B cell (primary cell): ENCODE measurements at places on chromosomes 2 and 18.
A peak's percentile ranks its signal among the peaks of the same experiment; 100 is the strongest.

DNA sequence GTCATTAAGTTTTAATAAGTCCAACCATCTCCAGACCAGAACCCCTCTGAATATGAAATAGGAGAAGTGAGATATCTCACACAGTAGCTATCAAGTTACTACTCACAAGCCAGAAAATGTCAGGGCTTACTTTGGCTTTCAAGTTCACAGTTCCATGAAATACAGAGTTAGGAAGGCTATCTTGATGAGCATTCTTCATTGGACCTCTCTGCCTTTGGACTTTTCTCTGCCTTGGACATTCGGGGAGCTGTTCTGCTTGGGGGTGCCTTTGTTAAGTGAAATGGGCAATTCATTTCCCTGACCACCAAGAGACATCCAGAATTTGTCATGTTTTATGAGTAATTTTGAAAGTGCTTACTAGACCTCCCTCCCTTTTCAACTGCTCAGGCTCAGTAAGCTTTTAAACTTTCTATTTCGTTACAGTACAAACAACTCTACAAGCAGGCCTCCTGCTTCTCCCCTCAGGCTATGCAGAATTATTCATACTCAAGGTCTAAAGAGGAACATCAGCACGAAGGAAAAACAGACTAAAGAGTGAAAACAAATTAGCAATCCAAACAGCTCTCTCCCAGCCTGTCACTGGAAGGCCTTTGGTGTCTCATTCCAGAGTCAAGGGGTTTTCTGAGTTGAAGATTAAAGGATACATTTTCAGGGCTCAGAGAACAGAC is 95.3 kb downstream of the MREG start:
- DNase-seq = no peak

GRCh38 chr18:49332706-49333406 is 127.6 kb downstream of the DYM start:
- DNase-seq = no peak

DNA sequence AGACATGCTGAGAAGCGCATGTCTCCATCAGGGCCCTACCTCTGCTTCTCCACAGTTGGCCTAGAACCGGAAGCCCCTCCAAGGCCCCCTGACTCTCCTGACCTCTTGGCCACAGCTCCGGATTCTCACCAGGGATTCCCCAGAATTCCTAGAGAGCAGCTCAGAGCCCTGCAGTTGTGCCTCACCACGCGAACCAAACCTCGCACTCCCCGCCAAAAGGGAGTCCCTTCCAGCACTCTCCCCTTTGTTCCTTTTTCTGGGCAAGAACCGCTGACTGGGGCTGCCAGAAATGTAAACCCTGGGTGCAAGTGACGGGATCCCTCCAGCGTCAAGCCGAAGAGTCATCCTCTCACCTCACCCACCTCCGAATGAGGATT is 36.7 kb downstream of the AFF3 start:
- DNase-seq = peak; percentile 15

DNA sequence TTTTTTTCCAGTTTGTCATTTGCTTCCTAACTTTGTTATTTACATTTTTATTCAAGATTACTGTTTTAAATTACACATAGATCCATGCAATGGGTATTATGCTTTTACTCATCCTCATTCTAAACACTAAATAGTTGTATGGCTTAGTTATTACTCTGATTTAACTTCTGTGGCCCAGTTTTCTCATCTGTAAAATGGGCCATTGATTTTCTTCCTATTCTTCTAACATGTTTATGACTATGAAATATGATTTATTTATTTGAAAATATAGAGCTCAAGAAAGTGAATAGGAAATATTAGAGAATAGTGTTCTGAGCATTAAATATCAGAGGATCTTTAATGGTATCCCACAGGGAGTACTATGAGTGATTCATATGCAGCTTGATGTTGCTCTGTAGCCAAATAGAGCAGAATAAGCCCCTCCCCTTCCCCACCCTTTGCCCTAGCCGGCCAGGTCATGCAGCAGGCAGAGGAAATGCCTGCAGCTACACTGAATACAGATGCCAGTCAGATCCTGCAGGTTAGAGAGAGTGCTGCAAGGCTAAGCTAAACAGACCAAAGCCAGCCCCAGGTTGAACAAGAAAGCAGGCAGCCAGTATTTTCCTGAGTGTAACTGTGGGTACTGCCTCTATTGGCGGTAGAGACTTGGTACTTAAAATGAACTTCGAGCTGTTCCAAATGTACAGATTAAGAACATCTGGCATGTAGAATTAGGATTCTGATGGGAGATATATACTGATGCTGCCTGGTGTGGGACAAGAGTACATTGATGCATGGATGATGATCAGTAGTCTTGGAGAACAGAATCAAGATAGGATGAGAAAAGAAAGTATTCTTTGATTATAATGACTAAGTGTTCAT is 11.7 kb upstream of the ACYP2 start:
- peak; percentile 68 for DNase-seq

DNA sequence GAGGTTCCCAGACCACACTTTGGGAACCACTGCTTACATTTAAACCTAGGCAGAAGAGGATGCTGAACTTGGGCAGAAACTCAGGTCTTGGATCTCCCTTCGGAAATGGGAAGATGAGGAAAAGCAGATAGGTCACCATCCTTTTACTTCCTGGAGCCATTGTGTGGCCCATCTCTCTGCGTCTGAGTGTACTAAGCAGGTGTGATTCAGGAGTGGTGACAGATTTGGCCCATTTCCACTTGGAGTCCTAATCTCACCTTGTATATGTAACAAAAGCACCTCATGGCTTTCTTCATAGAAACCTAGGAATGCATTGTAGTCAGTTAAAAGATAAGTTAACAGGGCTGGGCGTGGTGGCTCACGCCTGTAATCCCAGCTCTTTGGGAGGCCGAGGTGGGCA is 71.0 kb downstream of the PRKCE start:
- DNase-seq = no peak

- no peak for DNase-seq
These were observed 14.6 kb upstream of the MCM6 start for GRCh38 chr2:135890835-135891234.

- DNase-seq = no peak
These were observed 59.5 kb downstream of the CAB39 start for GRCh38 chr2:230772156-230772555.

DNA sequence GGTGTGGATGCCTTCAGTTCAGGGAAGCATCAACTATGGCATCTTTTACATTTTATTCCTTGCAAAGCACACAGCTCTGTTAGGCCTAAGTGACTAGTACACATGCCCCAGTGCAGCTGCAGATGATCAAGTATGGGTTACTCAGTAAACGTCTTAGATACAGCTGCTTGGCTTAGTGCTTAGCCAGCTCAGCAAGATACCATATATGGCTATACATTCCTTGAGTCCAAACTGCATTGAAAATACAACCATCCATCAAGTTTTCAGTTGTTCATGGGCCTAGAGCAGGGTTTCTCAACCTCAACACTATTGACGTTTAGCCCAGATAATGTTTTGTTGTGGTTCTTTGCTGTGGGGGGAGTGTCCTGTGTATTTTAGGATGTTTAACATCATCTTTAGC is 769.9 kb downstream of the TSN start:
- DNase-seq = no peak

DNA sequence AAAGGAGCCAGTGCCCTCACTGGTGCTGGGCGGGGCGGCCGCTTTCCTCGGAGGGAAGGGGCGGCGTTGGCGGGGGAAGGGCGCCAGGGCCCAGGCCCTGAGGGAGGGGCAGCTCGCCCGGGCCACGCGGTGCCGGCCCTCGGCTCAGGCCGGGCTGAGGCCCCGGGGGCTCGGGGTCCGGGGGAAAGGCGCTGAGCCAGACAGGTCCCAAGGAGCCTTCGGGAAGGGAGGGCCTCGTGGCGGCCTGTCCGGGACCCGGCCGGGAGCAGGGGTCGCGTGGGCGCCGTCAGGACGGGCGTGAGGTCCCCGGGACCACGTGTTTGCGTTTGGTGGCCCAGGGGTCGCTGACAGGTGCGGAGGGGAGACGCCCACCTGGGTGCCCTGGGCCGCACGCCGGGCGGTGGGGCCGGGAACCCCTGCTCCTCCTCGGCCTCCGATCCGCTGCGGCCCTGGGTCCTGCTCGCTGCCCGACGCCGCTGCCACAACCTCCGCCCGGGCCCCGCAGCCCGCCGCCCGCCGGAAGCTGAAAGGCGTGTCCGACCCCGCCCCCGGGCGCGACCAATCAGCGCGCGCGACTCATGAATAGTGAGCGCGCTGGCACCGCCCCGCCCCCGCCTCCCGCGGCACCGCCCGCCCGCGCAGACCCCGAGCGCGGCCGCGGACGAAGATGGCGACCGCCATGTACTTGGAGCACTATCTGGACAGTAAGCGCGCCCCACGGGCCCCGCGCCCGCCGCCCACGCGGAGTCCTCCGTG is at the start of gene ING5:
Gene ING5 (plus strand): TSS at position 641 of the 756 bp plus-strand sequence. CDS start 27 bp downstream, at position 668.
- peak; percentile 97 for DNase-seq

GRCh38 chr18:9550429-9550828 is 63.9 kb downstream of the PPP4R1 start:
- DNase-seq = no peak

DNA sequence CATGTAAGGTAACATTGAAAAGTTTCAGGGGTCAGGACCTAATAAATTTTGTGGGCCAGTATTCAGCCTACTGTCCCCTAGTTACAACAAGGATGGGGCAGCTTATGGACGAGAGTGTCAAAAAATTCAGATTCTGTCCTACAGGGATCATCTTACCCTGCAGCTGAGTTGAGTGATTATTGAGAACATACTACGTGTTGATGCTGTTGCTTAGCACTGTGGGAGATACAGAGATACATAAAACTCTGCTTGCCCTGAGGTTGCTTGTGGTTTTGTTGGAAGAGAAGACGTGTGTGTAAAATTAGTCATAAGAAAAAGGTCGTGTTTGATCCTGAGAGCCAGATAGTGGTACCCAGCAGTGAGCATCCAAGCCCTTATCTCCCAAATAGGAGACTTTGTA is 253.2 kb downstream of the NEDD4L start:
- no peak for DNase-seq

DNA sequence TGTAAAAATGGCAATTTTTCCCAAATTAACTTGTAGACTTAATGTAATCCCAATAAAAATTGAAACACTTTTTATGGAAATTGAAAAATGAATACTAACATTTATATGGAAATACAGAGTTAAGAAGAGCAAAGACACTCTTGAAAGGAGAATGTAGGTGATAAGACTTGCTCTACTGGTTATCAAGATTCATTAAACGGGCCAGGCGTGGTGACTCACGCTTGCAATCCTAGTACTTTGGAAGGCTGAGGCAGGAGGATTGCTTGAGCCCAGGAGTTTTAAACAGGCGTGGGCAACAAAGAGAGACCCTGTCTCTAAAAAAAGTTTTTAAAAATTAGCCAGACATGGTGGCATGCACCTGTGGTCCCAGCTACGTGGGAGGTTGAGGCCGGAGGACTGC is 29.5 kb upstream of the ZNF396 start:
- no peak for DNase-seq

DNA sequence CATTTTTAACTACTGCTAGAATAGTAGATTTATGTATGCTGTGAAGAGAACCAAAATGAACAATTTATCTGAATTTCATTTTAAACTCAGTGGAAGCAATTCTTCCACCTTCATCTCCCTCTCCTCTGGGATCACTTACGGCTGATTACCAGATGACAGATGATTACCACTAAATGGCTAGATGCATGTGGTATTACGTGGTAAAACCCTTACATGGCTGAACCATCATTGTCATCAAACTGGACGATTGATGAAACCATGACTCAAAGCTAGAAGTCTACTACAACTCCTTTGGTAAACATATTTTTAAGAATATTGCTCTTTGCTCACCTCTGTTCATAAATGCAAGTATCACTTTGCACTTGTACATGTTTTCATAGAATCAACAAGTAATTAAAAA is 48.5 kb upstream of the DOCK10 start:
- DNase-seq = no peak

GRCh38 chr18:68176901-68177300 is 538.0 kb downstream of the TMX3 start:
- no peak for DNase-seq

DNA sequence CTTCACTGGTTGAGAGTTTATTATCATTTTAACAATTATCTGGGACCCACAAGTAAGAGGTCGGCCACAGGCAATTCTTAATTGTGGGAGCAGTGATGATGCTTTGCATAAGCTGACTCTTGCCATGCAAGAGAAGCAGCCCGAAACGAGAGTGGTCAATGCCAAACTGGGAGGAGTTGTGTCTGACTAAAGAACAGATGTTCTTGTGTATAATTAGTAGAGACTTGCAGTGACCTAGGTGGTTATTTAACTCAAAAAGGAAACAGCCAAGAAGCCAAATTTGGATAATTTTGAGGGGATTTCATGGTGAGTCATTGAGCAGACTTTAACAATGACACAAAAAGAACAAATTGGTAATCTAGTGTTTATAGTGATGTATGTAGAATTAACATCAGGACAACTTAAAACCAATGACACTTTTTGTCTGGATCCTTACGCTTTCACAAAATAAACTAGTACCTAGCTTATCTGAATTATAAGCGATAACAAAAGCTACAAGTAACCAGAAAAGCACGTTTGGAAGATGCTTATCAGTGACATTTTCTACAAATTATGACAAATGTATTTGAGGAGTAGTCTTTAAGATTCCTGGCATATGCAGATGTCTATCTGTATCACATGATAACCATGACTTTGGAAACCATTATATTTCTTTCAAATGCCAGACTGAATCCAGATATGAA is 184.7 kb upstream of the DLGAP1 start:
- no peak for DNase-seq

- DNase-seq = no peak
These were observed 2.9 kb downstream of the ITPRID2 start for GRCh38 chr2:181894381-181894780.

- DNase-seq = no peak
These were observed 36.7 kb downstream of the RND3 start for GRCh38 chr2:150450765-150451164.

- DNase-seq = no peak
These were observed 58.6 kb downstream of the SP110 start for GRCh38 chr2:230161184-230161583.

DNA sequence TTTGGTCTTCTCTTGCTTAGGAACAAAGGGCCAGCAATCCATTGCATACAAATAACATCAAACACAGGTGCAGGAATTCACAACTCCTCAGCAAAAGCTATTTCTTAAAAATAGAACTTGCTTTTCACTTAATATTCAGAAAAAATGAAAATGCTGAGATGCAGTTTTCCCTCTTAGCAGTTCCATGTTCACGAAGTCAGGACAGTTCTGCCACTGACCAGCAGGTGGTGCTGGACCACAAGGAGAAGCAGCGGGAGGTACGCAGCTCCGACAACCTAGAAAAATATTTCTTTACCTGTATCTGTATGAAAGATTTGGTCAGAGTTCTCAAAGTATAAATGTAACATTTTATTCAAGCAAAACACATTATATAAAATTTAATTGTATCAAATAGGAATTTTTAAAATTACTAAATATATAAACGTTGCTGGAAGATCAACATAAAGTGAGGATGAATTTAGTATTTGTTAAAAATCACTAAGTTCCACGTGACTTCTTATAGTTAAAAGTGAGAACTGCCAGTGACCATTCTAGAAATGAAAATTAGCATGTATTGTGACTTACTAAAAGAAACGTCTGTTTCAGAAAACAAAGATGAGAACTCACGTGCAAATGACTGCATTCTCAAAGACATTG is 48.8 kb downstream of the ADNP2 start:
- DNase-seq = peak; percentile 77
